ENCODE measurements at places on chromosomes 11 and 22.

DNA sequence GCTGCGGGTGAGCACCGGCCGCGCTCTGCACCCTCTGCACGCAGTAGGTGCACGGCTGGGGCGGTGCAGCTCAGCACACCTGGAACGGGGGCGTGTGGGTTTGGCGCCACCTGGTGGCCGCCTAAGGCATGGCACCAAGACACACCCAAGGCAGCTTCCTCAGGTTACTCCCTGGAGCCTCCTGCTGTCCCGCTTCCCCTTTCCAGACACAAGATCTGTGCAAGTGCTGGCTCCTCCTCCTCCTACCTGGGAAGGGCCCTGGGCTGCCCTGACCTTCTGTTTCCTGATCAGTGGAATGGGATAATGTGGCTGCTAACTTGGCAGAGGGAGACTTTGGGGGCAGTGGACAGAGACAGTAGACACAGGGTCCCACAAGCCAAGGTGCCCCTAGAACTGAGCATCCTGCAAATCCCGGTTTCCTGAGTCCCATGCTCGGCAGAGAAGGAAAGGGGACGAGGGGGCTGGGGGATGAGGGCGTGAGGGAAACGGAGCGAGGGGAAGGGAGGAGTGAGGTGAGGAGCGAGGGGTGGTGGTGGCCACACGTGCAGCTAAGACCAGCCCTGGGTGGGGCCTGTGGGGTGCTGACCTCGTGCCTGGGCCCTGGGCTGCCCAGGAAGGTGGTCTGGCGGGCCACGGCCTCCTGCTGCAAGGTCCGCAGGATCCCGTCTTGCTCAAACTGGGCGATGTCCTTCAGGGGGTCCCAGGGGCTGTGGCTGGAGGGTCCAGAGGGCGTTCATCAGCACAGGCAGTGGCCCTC is 34.8 kb upstream of the CARS1 start:
- no peak for DNase-seq

DNA sequence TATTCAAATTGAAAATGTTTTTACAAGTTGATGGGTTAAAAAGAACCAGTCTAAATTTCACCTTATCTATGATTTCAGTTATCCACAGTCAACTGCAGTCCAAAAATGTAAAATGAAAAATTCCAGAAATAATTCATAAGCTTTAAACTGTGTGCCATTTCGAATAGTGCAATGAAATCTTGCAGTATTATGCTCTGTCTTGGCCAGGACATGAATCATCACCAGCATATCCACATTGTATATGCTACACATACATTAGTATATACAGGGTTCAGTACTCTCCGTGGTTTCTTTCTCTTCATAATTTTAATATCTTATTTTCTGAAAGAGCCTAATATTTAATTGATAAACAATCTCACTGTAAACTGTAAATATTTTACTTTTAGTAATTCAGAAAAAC is 45.9 kb downstream of the ARHGAP32 start:
- no peak for DNase-seq

DNA sequence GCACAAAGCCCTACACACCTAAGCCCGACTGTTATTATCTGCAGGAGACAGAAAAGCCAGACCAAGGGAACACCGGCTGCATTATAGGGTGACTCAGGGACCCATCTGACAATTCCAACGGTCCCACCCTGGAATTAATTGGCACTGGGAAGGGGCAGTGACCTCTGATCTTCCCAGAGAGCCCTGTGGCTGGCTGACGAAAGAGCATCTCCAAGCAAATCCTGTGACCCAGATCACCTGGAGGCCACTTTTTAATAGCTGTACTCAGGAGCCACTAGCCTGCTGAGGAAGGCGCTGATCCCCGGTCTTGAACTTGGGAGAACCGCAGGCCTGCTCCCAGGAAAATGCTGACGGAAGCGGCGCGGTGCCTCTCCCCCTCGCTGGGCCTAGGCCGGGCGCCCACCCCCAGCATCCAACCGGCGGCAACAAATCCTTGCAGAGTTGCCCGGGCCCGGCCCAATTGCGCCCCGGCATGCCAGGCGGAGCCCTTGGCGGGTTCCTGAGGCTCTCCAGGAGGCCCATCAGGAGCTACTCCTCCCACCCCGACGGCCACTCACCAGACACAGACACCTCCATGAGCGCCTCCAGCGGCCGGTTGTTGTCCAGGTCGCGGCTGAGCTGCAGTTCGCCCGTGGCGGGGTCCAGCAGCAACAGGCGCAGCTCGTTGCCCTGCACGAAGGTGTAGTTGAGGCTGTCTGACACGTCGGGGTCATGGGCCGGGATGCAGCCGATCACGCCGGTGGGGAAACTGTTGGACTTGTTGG is 4.2 kb downstream of the CELSR1 start:
- no peak for DNase-seq

DNA sequence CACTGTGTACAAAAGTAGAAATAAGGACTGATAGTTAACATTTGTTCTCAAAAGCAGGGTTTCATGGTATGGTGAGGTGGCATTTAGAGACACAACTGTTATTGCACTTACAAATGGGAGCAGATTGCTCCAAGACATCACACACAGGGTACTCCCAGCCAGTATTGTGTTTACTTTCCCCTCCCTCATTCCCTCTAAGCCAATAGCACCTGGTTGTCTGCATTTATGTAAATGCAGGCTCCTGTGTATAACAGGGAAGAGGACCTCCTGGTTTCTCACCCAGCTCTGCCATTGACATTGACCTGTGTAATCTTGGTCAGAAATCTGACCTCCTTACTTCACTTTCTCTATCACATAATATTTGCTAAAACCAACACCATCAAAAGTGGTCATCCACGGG is 154.4 kb downstream of the NAV2 start:
- DNase-seq = no peak

DNA sequence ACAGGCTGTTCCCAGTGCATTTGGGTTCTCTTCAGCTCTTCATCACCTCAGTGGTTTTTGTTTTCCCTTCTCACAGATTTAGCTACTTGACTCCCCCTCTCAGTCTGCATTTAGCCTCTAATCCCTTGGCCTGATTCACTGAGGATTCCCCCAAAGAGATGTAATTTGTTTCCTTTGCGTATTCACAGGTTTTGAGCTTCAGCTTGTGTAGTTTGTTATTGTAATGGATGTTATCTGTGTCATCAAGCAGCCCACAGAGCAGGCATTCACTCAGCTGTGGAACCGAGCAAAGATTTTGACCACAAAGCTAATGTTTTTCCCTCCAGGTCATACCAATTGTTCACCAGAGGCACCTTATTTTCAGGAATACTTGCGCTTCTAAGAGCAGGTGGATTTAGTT is 6.4 kb upstream of the ME3 start:
- no peak for DNase-seq

- no peak for DNase-seq
These were observed 2.6 kb downstream of the BET1L start for GRCh38 chr11:204587-205109.

GRCh38 chr11:134040386-134041302 is 28.2 kb upstream of the JAM3 start:
- no peak for DNase-seq

- no peak for DNase-seq
These were observed 89.3 kb downstream of the MPPED1 start for GRCh38 chr22:43500792-43501785.

DNA sequence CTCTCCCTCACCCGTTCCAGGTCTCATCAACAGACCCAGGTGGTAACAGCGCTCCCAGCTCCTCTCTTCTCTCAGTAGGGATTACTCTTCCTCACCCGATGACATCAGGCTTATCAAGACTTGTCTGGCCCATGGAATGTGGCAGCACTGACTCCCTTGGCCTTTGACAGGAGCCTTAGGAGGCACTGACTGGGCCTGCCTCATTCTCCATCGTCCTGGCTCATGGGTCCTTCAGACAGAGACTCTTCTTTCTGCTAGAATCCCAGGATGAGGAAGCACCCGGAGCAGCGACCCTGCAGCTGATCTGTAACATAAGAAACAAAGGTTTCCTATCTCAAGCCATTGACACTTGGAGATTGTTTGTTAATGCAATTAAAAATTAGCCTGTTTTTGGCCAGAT is 1063.6 kb downstream of the TBC1D22A start:
- no peak for DNase-seq

DNA sequence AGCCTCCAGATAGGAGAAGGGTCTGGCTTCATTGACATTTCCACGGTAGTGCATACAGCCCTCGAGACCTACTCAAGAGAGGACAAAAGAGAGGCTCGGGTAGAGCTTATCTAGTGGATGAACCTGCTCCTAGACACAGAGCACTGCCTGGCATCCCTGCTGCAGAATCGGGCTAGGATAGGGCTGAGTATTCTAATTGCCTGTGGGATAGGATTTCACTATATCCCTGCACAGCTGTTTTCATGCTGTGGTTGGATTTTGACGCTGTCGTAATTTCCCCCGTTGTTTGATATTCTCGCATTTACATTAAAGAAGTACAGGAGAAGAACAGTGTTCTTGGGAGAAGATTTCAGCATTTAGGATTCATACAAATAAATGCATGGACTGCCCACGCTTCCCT is 107.8 kb downstream of the KIRREL3 start:
- no peak for DNase-seq

GRCh38 chr11:126440276-126440675 is 84.8 kb downstream of the ST3GAL4 start:
- no peak for DNase-seq

DNA sequence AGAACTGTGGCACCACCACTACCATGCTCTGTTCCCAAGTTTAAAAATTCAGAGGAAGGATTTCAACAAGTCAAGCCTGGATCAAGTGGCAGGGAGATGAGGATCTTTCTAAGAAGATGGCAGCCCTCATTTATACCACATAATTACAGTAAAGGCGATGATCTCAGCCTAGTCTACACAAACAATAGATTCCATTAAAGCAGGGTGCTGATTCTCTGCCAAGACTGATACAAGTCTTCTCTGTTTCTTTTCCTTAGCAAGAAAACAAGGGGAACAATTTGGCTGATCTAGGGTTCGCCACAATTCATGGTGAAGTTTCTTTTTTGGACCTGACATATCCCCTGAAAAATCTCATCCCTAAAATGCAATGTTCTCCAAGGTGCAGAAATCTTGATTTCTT is 73.9 kb downstream of the PPFIBP2 start:
- DNase-seq = no peak

DNA sequence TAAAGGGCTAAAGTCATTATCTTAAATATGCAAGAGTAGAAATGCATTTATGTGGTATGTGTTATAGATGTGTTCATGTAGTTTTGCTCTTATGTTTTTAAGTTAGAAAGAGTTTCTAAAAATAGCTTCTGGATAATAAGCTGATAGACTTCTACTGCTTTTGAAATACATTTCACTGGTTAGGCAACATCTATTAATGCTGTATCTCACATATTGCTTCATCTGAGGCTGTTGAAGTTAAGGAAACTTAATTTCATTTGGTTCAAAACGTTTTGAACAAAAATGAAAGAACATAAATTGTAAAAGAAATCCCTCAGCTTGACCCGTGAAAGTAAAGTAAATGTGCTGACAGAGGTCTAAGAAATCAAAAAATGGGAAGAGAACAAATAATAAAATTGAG is 164.0 kb upstream of the CTSC start:
- DNase-seq = no peak

- no peak for DNase-seq
These were observed 102.8 kb upstream of the HSD17B12 start for GRCh38 chr11:43577566-43578264.

- no peak for DNase-seq
These were observed 94.9 kb downstream of the MICAL2 start for GRCh38 chr11:12205330-12205729.

DNA sequence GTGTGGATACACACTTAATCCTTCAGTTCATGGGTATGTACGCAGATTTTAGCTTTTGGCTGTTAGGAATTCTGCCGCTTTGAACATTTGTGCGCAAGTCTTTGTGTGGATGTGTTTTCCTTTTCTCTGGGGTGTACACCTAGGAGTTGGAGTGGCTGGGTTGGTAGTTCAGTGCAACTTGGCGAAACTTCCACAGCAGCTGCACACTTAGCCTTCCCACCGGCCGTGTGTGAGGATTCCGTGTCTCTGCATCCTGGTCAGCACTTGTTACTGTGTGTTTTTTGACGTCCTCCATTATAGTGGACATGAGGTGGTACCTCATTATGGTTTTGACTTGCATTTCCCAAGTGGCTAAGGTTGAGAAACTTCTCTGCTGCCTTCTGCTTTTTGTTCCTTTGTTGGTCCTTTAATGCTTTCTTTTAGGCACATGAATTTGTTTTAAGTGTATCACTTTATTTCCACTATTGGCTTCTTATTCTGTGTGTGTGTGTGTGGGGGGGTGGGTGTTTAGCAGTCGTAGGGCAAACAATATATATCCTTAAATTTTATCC is 72.1 kb upstream of the SLC25A18 start:
- no peak for DNase-seq

GRCh38 chr11:40467771-40468170 is 991.7 kb downstream of the LRRC4C start:
- no peak for DNase-seq

- DNase-seq = no peak
These were observed 22.0 kb downstream of the MMP20 start for GRCh38 chr11:102603091-102603490.

GRCh38 chr11:62169935-62170334 is 20.1 kb upstream of the SCGB1D1 start:
- no peak for DNase-seq

GRCh38 chr11:1674173-1675131 is 22.5 kb upstream of the KRTAP5-6 start:
- no peak for DNase-seq

DNA sequence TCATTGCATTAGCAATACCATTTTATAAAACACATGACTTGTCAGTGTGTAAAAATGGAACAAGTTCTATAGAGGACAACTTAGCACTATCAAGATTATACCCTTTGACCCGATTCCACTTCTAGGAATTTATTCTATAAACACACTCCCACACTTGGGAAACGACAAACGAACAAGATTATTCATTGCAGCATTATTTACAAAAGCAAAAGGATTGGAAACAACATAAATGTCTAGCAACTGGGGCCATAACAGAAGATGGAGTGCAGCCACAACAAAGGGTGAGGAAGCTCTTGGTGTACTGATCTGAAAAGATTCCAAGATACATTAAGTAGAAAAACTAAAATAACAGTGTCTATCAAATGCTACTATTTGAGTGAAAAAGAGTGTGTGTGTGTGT is 2.3 kb upstream of the IRAG1 start:
- DNase-seq = no peak

GRCh38 chr11:60950933-60951605 is 907 bp downstream of the SLC15A3 start:
- no peak for DNase-seq

DNA sequence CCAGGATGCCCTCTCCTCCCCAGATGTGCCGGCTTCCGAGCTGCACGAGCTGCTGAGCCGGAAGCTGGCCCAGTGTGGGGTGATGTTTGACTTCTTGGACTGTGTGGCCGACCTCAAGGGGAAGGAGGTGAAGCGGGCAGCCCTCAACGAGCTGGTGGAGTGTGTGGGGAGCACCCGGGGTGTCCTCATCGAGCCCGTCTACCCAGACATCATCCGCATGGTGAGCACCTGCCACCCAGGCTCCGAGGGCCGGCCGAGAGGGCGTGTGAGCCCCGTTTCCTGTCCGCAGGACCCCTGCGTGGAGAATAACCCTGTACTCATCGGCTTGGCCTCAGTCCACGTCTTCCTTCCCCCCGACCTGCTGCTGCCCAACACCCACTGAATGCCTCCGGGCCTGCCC is 2.2 kb downstream of the PPP2R5B start:
- DNase-seq = no peak

Measured in pulmonary artery endothelial cell (primary cell).